ENCODE measurements at places on chromosomes 1 and 21.

DNA sequence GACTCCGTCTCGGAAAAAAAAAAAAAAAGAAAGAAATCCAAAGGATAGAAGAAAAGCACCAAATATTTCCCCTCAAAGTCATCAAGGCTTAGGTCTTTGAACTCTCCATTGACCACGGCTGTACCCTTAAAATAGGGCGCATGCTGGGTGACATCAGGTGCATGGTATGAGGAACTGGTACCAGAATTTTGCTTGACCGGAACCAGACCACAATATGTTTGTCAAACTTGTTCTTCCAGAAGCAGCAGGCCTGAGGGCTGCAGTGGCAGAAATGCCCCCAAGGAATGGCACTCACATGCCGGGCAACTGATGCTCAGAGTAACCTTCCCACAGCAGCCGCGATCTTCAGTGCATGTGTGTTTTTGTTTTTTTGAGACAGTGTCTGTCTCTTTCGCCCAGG is 21.0 kb downstream of the RCC1 start:
- H3K27ac ChIP-seq = no peak overlapping the region
- DNase-seq = no peak
- H3K4me1 ChIP-seq = no peaks in the 10 kb centered on the region
- H3K27me3 ChIP-seq = no peaks in the 10 kb centered on the region

- H3K36me3 ChIP-seq = no peaks in the 10 kb centered on the region
- no peak for DNase-seq
- H3K4me3 ChIP-seq = no peak overlapping the region
- H3K4me1 ChIP-seq = no peaks in the 10 kb centered on the region
- H3K27ac ChIP-seq = no peak overlapping the region
These were observed 18.1 kb downstream of the CITED4 start for GRCh38 chr1:40844079-40844478.

- no peaks in the 10 kb centered on the region for H3K36me3 ChIP-seq
- no peaks in the 10 kb centered on the region for H3K27me3 ChIP-seq
- H3K27ac ChIP-seq = no peak overlapping the region
- no peak for DNase-seq
- no peak overlapping the region for H3K4me3 ChIP-seq
These were observed 29.1 kb upstream of the SRP9 start for GRCh38 chr1:225748529-225748928.

DNA sequence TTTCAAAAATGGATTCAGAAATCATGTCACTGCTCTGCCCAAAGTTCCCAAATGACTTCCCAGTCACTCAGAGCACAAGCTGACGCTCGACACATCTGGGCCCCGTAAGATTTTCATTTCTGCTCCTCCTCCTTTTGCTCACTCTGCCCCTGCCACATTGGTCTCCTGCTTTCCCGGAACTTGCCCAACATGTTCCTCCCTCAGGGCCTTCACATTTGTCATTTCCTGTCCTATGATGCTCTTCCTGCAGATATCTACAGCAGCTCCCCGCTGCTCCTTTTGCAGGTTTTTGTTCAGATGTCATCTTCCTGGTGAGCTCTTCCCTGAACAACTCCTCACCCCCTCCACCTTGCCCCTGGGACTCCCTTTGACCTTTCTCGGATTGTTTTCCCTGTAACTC is 58.5 kb upstream of the IVNS1ABP start:
- DNase-seq = no peak
- no peaks in the 10 kb centered on the region for H3K27me3 ChIP-seq

DNA sequence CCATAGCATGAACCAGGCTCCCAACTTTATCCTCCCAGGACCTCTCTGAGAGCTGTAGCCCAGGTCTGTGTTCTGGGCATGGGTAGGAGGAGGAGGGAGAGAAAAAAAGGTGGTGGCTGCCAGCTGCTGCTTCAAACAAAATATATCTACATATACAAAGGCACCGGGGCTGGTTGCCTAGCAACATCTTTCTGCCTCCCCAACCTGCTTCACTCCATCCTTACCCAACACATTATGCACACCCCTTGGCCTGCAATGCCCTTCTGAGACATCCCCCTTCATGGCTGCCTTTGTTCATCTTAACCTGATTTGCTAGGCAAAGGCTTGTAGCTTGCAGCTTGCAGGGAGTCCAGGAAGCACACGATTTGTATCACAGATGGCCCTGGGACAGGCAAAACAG is 27.2 kb upstream of the ATP1A1 start:
- no peaks in the 10 kb centered on the region for H3K27me3 ChIP-seq
- H3K36me3 ChIP-seq = no peaks in the 10 kb centered on the region
- DNase-seq = no peak
- H3K27ac ChIP-seq = no peak overlapping the region
- no peaks in the 10 kb centered on the region for H3K4me1 ChIP-seq
- no peak overlapping the region for H3K4me3 ChIP-seq

GRCh38 chr21:38858026-38858811 is 52.5 kb downstream of the ETS2 start:
- H3K4me1 ChIP-seq = no peaks in the 10 kb centered on the region
- H3K4me3 ChIP-seq = no peak overlapping the region
- no peaks in the 10 kb centered on the region for H3K36me3 ChIP-seq

DNA sequence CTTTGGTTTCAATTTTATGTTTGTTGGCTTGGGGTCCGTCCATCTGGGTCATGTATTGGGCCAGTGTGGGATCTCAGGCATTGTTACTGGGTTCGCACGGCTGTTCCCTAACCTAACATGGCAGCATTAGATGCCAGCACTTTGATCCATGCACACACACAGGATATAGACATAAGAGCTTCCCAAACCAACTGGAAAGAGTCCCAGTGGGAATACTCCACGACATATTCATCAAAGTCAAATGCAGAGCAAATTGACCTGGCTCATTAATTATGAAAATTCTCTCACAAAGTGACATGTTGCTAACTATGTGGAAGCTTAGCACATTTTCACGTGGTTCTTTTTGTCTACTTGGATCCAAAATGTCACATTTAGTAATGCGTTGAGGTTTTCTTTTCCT is 130.4 kb downstream of the SETD4 start:
- H3K27ac ChIP-seq = no peak overlapping the region
- H3K27me3 ChIP-seq = no peaks in the 10 kb centered on the region
- DNase-seq = no peak
- H3K36me3 ChIP-seq = no peaks in the 10 kb centered on the region

GRCh38 chr1:23522244-23522982 is 8.6 kb downstream of the E2F2 start:
- no peak for DNase-seq
- H3K27me3 ChIP-seq = no peaks in the 10 kb centered on the region
- H3K27ac ChIP-seq = no peak overlapping the region
- H3K4me1 ChIP-seq = no peaks in the 10 kb centered on the region

DNA sequence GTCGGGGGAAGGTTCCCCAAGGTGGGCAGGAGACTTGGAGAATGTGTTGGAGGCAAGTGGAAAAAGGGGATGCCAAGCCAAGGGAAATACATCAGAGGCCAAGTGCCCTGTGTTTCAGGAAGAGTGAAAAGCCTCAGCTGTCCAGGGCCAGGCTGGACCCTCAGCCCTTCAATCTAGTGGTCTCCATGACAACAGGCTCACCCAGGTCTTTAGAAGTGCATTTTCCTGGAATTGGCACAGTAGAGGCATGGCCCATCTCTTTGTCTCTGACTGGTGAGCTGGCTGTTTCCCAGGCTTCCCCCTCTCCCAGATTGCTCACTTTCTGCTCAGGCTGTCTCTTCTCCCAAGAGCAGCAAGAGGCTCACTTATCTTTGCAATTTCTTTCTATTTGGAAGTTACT is 10.4 kb upstream of the RHBG start:
- H3K36me3 ChIP-seq = no peaks in the 10 kb centered on the region
- H3K4me1 ChIP-seq = no peaks in the 10 kb centered on the region
- H3K4me3 ChIP-seq = no peak overlapping the region
- H3K27me3 ChIP-seq = no peaks in the 10 kb centered on the region
- no peak for DNase-seq

DNA sequence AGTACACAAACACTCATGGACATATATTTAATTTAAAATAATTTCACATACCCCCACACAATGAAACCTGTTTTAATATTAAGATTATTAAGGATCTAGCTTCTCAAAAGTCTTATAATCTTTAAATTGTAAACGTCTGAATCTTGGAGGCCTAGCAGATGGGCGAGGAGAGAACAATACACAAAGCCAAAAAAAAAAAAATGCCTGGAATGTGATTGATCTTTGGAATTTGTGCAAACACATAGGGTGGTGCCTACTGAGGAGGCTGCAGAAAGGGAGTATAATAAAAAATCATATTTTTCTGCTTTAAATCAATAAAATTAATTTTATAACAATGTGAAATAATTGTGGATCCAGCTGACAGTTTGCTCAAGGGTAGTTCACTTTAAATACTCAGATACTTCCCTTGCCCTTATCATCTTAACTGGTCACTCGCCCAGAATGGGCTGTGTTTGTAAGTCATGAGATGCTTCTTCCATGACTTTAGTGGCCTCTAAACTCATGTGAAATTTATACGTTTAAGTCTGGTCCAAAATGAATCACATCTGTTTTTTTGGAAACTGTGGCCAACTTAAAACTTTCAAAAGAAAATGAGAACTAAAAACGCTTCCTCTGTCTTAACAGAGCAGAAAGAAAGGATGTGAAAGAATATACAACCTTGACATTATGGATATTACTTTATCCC is 802.8 kb upstream of the CXADR start:
- no peak overlapping the region for H3K27ac ChIP-seq
- H3K27me3 ChIP-seq = no peaks in the 10 kb centered on the region
- no peaks in the 10 kb centered on the region for H3K36me3 ChIP-seq
- H3K4me3 ChIP-seq = no peak overlapping the region

DNA sequence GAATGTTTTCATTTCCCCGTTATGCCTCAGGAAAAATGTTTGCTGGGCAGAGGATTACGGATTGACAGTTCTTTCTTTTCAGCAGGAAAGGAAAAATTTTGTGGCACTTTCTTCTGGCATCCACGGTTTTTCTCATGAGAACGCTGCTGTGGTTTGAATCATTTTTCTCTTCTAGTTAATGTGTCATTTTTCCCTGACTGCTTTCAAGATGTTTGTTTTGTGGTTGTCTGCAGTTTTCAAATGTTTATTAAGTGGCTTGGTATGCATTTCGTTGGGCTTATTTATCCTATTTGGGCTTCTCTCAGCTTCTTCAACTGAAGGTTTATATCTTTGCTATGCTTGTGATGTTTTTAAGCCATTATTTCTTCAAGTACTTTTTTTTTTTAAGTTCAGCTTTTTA is 359.0 kb downstream of the RGS7 start:
- DNase-seq = no peak
- H3K27ac ChIP-seq = no peak overlapping the region
- no peak overlapping the region for H3K4me3 ChIP-seq
- H3K27me3 ChIP-seq = no peaks in the 10 kb centered on the region
- H3K36me3 ChIP-seq = no peaks in the 10 kb centered on the region
- peaks cover 4% of the 10 kb centered on the region for H3K4me1 ChIP-seq

DNA sequence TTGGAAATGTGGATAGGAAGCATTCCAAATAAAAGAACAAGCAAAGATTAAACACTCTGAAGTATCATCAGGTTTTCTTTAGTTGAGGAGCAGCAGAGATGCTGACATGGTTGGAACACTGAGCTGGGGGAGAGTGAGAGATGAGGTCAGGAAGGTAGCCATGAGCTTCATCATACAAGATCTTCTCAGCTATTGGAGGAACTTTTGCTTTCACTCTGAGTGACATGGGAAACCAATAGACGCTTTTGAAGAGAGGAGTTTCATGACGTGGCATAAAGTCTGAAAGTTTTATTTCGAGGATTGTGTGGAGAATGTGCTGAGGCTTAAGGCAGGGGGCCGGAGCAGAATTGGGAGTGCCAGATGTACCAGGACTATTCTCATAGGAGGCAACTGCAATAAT is 616.2 kb upstream of the CAMK1G start:
- no peaks in the 10 kb centered on the region for H3K36me3 ChIP-seq
- H3K27me3 ChIP-seq = no peaks in the 10 kb centered on the region
- H3K27ac ChIP-seq = no peak overlapping the region
- DNase-seq = no peak

DNA sequence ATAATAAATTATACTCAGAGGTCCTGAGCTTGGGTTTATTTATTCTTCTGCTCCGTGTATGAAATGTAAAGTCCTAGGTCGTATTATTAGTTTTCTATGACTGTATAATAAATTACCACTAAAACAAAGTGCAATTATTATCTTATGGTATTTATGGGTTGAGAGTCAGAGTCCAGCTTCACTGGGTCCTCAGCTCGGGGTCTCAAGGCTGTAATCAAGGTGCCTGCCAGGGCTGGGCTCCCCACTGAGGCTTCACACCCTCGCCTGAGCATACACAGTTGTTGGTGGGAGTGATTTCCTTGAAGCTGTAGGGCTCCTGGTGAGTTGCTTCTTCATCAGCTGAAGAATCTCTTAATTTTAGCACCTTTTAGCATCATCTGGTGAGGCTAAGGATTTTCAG is 15.2 kb downstream of the UBASH3A start:
- H3K4me3 ChIP-seq = no peak overlapping the region
- no peak for DNase-seq
- no peak overlapping the region for H3K27ac ChIP-seq
- no peaks in the 10 kb centered on the region for H3K36me3 ChIP-seq
- H3K4me1 ChIP-seq = no peaks in the 10 kb centered on the region
- H3K27me3 ChIP-seq = peaks cover 3% of the 10 kb centered on the region

DNA sequence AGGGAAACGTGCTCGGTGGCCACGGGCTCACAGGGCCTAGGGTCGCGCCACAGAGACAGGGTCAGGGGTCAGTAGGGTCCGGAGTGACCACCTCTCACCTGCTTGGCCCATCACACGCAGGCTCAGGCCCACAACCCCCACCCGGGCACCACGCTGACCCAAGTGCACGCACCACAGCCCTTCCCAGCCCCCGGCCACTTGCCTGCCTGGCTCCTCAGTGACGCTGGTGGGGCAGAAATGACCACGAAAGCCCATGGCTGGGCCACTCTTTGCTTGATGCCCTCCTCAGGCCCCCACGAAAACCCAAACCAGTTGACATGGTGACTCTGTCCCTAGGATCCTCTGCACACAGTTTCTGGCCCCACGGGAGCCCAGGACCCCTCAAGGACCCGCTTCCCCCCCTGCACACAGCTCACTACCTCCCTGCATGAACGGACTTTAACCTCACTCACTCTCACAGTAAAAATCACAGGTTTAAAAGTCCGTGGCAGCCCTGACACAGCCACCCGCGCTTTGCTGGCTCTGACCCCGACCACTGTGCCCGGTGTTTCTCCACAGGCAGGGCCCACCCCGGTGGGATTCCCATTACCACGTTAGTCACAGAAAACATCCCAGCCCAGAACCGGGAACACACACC is 20.7 kb downstream of the NADK start:
- no peaks in the 10 kb centered on the region for H3K27me3 ChIP-seq
- no peak for DNase-seq
- peak overlapping the region; percentile 89 for H3K27ac ChIP-seq

DNA sequence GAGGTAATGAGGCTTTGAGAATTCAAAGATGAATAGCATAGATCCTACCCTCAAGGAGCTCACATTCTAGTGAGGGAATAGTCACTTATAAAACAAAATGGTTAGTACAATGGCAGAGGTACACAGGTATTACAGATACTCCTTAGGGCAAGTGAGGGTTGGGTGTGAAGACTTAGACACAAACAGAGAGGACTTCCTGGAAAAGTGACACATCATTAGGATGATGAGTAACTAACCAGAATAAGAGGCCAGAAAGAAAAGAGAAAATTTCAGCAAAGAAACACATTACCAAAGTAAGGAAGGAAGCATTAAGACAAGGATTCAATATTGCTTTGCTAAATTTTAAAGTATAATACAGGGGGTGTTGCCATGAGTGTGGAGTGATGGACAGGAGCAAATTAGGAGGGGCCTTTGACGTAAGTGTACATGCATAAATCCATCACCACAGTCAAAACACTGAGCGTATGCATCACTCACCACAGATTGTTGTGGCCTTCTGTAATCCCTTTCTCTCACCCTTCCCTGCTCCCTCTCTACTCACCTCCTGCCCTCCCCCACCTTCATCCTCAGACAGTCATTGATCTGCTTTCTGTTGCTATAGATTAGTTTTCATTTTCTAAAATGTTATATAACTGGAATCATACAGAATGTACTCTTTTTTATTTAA is 7.9 kb downstream of the CD53 start:
- no peak overlapping the region for H3K27ac ChIP-seq
- H3K36me3 ChIP-seq = no peaks in the 10 kb centered on the region
- no peak overlapping the region for H3K4me3 ChIP-seq
- DNase-seq = no peak
- H3K4me1 ChIP-seq = no peaks in the 10 kb centered on the region

Data from liver (tissue), 10 donors.